Tongue (tissue), 3 donors: ENCODE measurements at places on chromosomes 16 and 17. TPM values are rescaled to one million over a fixed set of nuclear protein-coding genes. Genes with fewer than 3 reads are reported as not detected.

Gene SDR42E1
- total RNA-seq: 7.9 TPM

Gene TBC1D24
- 20.4 TPM for total RNA-seq

Gene KRT23
- 26.3 TPM for total RNA-seq

Gene CCDC200
- total RNA-seq: not detected
